Urinary bladder (tissue), 4 donors: ENCODE measurements at places on chromosomes 7 and 10. TPM values are rescaled to one million over a fixed set of nuclear protein-coding genes. Genes with fewer than 3 reads are reported as not detected.

Gene ALOX5
- total RNA-seq = 25.7 TPM

Gene NANOS1
- total RNA-seq = 2.2 TPM

Gene P4HA1
- 143 TPM for total RNA-seq

Gene BTAF1
- 81.8 TPM for total RNA-seq

Gene ANKRD22
- 5.0 TPM for total RNA-seq

DNA sequence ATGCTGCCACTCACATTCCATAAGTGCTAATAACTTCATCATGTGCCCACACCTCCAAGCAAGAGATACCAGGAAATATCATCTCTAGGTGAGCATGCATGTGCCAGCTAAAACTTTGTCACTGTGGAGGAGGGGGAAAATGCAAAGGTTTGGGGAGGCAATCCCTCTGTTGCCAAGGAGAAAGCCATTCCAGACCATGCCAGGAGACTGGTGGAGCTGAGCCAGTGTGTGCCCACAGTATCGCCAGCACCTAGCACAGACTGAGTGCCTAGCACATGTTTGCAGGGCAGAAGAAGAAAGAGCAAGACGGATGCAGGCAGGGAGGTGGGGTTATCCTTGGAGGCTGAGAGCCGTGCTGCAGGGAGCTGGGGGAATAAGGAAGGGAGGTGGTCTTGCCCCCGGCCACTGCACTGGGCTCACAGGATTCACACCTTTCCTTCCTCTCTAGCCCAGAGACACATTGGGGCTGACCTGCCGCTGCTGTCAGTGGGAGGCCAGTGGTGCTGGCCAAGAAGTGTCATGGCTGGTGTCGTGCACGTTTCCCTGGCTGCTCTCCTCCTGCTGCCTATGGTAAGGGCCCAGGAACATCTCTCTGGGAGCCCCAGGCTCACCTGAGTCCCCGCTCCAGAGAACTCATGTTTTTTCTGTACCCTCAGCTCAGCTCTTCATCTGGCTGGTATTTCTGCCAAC lies 10.8 kb downstream of the ADCYAP1R1 start:
- no peak for DNase-seq

DNA sequence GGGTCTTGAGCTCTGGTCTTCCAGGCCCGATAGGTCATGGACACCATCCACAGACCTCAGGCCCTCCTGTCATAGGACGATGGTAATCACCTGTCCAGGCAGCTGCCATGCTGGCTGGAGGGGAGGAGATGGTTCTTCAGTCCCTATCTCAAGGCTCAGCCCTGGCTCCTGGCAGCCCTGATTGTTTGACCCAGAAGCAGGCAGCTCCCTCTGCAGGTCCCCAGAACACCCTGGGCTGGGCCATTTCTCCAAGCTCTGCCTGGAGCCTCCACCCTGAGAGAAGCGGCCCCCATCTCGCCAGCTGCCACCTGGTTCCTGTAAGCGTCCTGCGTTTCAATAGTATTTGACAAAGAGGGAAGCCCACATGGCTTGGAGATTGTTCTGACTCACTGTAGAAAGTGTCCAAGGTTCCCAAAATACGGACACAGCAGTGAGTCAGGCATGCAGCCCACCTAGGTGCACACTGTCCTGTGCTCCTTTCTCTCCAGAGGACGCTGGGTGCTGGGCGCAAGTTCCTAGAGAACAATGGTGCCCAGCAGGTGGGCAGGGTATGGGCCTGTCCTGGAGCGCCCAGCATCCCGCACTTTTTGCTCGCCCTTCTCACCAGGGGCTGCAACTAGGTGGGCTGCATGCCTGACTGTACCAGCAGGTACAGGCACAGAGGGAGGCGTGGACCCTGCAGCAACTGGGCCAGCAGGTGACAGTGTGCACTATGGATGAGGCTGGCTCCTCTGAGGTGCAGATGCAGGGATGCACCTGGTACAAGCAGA lies 72.4 kb upstream of the EBF3 start:
- no peak for DNase-seq

GRCh38 chr10:11831520-11831951 lies 8.4 kb downstream of the PROSER2 start:
- no peak for DNase-seq

GRCh38 chr10:114397651-114398145 lies 6.6 kb downstream of the AFAP1L2 start:
- DNase-seq = no peak

- no peak for DNase-seq
Measured at GRCh38 chr10:113071446-113071845, 121.4 kb downstream of the TCF7L2 start.

- no peak for DNase-seq
Measured at GRCh38 chr10:58531084-58531695, 18.5 kb downstream of the BICC1 start.

DNA sequence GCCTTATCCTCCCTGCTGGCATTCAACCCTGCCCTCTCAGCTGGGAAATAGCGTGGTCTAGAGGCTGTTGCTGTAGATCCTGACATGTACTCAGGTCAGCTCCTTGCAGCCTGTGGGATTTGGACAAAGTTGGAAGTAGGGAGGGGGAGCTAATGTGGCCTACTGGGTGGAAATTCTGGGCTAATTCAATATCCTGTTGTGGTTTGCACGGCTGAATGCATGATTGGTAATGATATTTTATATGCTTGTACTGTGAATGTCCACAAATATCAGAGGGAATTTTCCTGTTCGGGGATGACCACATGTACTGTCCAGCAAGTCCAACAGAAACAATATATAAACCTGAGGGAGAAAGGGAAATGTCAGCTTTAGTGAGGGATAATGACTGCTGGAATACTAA lies 22.1 kb upstream of the NPVF start:
- no peak for DNase-seq

GRCh38 chr10:77378366-77379349 lies 258.9 kb downstream of the KCNMA1 start:
- no peak for DNase-seq

DNA sequence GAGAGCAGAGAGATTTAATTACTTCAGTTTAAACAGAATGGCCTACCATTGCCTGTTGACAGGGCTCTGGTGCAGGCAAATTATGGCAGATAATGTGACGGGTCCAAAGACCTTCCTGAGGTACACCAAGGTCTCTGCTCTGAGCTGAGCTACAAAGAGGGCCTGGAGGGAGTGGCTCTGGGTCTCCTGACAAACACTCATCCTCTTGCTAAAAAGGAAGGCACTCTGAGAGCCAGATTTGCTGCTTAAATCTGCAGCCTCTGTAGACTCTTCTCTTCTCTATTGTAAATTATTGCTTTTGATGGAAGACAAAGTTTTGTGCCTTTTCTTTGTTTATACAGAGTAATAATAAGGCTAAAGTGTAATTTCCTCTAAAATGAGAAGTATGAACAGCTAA lies 529.5 kb upstream of the FZD8 start:
- no peak for DNase-seq

GRCh38 chr10:78653555-78653954 lies 415.2 kb upstream of the ZMIZ1 start:
- no peak for DNase-seq

DNA sequence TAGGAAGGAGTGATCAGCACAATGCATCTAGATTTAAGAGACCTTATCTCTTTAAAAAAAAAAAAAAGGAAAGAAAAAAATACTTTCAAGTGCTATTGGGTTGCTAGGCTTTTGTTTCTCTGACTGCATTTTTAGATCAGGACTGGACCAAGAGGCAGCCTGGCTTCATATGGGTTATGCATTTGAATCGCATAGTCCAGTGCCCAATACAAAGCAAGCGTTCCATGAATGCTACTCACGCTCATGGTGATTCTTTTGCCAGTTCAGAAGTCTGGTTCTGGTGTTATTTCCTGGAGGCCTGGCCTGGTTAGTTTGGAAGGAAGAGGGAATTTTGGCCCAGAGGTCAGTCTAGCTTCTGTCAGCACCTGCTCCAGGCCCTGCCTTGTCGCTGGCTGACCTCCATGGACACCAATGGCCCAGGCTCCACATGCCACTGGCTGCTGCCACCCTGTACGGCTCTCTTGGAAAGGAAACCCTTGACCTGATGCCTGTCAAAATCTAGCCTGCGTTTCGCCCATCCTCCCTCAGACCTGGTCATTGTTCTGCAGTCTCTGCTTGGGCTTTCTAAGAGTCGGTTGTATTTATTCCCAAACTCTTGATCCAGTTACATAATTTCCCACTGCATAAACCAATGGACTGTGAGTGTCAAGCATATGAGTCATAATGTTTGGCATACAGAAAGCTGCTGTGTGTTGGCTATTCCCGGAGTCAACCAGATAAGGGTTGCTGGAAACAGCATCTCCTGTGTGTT lies 74.3 kb upstream of the MKX start:
- DNase-seq = no peak
